ENCODE measurements at places on chromosomes 6 and 20. TPM values are rescaled to one million over a fixed set of nuclear protein-coding genes. Genes with fewer than 3 reads are reported as not detected.

- H3K4me1 ChIP-seq: no peaks in the 10 kb centered on the region
- no peaks in the 10 kb centered on the region for H3K36me3 ChIP-seq
- no peak overlapping the region for H3K4me3 ChIP-seq
- no peak for DNase-seq
- no peaks in the 10 kb centered on the region for H3K27me3 ChIP-seq
- H3K27ac ChIP-seq: no peak overlapping the region
Observed at GRCh38 chr6:50270415-50270814, 220.7 kb upstream of the DEFB112 start.

- H3K4me1 ChIP-seq: peaks cover 32% of the 10 kb centered on the region
- no peak overlapping the region for H3K27ac ChIP-seq
- no peaks in the 10 kb centered on the region for H3K27me3 ChIP-seq
- H3K36me3 ChIP-seq: no peaks in the 10 kb centered on the region
- no peak for DNase-seq
Observed at GRCh38 chr6:6746970-6747338, 158.4 kb downstream of the LY86 start.

GRCh38 chr6:78810146-78810545, 57.2 kb upstream of the IRAK1BP1 start:
- no peaks in the 10 kb centered on the region for H3K27me3 ChIP-seq
- H3K4me3 ChIP-seq: no peak overlapping the region
- H3K4me1 ChIP-seq: no peaks in the 10 kb centered on the region

DNA sequence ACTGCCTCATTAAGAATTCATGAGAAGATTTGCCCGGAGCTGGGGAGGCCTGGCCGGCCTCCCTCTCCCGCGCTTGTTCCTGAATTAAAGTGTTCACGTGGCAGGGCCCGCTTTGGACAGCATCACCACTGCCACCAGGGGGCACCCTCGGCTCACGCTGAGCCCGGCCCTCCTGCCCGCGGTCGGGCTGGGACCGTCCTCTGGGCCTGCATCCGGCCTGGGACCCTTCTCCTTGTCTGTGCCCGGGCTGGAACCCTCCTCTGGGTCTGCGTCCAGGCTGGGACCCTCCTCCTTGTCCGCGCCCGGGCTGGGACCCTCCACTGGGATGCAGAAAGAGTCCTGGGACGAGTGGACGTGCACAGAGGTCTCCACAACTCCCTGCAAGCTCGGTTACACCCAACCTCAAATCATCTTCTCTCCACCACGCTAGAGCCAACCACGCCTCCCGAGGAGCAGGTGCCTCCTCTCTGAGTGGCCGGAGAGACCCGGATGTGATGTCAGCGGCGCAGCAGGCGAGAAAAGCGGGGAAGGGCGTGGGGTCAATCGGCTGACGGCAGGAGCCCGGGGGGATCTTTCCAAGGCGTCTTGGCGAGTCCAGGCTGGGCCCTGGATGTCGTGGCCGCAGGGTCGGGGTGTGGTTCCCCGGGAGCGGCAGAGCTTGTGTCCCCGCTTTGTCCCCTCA, 50.9 kb upstream of the DACT2 start:
- peak; percentile 25 for DNase-seq
- no peaks in the 10 kb centered on the region for H3K36me3 ChIP-seq
- H3K4me3 ChIP-seq: no peak overlapping the region
- H3K4me1 ChIP-seq: no peaks in the 10 kb centered on the region
- H3K27me3 ChIP-seq: peaks cover 95% of the 10 kb centered on the region

- H3K27me3 ChIP-seq: no peaks in the 10 kb centered on the region
- peak; percentile 31 for DNase-seq
- no peaks in the 10 kb centered on the region for H3K36me3 ChIP-seq
- peaks cover 7% of the 10 kb centered on the region for H3K4me1 ChIP-seq
- no peak overlapping the region for H3K27ac ChIP-seq
Observed at GRCh38 chr20:41249411-41250281, 67.9 kb downstream of the ZHX3 start.

- H3K4me1 ChIP-seq: 0 out of 2 replicates have a peak, but pooled peaks cover 3% of the 10 kb centered on the region
- DNase-seq: no peak
Observed at GRCh38 chr6:15310680-15311079, 64.8 kb downstream of the JARID2 start.

DNA sequence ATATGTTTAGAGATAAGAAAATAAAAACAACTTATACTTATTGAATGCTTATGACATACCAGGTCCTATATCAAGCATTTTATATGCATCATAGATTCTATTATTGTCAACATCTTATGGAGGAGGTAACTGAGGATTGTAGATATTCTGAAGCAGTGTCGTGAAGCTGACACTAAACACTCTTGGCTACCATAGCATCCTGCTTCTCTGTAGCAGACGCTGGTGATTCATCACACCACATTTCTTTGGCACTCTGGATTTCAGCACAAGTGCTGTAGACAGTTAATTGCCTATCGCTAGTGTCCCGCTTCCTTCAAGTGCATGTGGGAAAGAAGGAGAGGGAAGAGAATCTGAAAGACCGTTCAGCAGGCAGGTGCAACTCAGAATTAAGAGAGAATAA, 317.1 kb downstream of the PLCB1 start:
- no peak for DNase-seq
- no peak overlapping the region for H3K27ac ChIP-seq
- no peaks in the 10 kb centered on the region for H3K27me3 ChIP-seq
- H3K36me3 ChIP-seq: no peaks in the 10 kb centered on the region
- no peak overlapping the region for H3K4me3 ChIP-seq

DNA sequence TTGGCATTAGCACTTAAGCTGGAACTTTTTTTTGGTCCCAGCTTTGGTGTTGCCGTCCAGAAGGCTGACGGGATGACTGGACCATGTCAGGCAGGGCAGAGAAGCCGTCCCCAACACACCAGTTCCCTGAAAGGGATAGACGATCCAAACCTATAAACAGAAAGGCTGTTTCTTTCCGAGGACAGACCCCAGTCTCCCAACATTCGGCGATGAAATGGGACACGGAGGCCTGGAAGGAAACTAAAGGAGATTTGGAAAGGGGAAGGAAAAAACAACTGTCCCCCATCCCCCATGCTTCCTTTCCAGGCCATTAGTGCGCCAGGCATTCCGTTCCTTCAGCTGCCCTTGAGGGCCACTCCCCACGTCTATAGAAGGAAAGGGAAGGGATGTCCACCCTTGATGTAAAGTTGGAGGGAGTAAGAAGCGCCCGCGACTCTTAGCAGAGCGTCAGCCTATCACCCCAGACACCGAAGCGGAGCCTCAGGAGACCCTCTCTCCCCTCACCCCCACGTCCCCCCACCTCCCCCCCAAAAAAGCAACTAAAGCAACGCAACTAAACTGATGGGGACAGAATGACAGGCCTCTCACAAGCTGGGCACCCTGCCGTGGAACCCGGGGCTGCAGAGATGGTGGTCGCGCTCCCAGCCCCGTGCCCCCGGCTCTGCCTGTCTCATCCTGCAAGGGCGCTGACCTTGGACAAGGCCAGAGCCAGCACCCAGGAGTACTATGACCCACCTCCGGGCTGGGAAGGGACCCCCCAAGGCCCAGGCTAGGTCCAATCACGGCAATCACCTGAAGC, 638 bp downstream of the BLCAP start:
- no peaks in the 10 kb centered on the region for H3K36me3 ChIP-seq
- H3K27me3 ChIP-seq: no peaks in the 10 kb centered on the region
- peak overlapping the region; percentile 86 for H3K27ac ChIP-seq
- peak overlapping the region; percentile 88 for H3K4me3 ChIP-seq

- no peak overlapping the region for H3K27ac ChIP-seq
- no peak overlapping the region for H3K4me3 ChIP-seq
- no peaks in the 10 kb centered on the region for H3K27me3 ChIP-seq
- no peak for DNase-seq
Observed at GRCh38 chr6:72626126-72626525, 4.3 kb downstream of the KCNQ5 start.

- H3K4me3 ChIP-seq: no peak overlapping the region
- no peak overlapping the region for H3K27ac ChIP-seq
Observed at GRCh38 chr6:20769631-20770030, 235.4 kb downstream of the CDKAL1 start.

GRCh38 chr6:71038711-71039344, 82.0 kb upstream of the B3GAT2 start:
- H3K36me3 ChIP-seq: no peaks in the 10 kb centered on the region
- no peaks in the 10 kb centered on the region for H3K4me1 ChIP-seq
- no peak for DNase-seq
- H3K4me3 ChIP-seq: no peak overlapping the region
- no peak overlapping the region for H3K27ac ChIP-seq
- peaks cover 15% of the 10 kb centered on the region for H3K27me3 ChIP-seq

GRCh38 chr6:19356692-19357091, 480.5 kb upstream of the ID4 start:
- no peaks in the 10 kb centered on the region for H3K4me1 ChIP-seq
- H3K27me3 ChIP-seq: no peaks in the 10 kb centered on the region
- no peaks in the 10 kb centered on the region for H3K36me3 ChIP-seq
- DNase-seq: no peak
- no peak overlapping the region for H3K27ac ChIP-seq

DNA sequence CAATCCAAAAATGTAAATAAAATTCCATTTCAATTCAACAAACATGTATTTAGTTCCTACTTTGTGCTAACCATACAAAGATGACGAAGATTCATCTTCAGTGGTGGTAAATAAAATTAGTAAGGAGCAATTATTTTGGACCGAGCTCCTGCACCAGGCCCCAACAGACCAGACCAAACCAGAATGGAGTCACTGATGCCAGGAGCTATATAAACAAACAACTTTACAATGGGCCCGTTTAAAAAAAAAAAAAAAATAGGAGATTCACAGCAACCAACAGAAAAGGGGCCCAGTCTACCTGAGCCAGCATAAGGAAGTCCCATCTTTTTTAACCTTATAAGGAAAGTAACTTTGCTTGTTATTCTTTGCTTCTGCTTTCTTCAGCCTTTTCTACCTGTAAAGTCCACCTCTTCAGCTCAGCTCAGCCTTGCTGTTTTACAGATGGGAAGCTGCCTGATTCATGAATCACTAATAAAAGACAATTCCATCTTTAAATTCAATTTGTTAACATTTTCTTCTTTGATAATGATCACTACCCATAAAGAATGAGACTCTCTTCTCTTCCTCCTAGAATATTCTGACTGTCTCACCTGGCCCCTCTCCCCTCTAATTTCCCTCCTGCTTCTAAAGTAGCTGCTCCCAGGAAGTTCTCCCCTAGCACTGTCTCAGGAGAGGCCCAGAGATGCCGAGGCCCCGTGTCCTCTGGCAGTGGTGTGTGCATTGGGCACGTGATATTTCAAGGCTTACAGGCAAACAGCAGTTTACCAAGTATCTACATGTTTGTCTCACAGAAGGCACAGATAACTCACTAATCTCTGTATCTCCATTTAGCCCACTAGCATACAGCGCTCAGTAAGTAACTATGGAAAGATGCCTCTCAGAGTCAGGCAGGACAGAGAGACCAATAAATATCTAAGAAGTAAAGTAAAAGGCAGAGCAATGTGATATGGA, 8.4 kb downstream of the MBOAT1 start:
- DNase-seq: no peak
- no peak overlapping the region for H3K27ac ChIP-seq
- peaks cover 16% of the 10 kb centered on the region for H3K4me1 ChIP-seq
- no peak overlapping the region for H3K4me3 ChIP-seq
- no peaks in the 10 kb centered on the region for H3K36me3 ChIP-seq

DNA sequence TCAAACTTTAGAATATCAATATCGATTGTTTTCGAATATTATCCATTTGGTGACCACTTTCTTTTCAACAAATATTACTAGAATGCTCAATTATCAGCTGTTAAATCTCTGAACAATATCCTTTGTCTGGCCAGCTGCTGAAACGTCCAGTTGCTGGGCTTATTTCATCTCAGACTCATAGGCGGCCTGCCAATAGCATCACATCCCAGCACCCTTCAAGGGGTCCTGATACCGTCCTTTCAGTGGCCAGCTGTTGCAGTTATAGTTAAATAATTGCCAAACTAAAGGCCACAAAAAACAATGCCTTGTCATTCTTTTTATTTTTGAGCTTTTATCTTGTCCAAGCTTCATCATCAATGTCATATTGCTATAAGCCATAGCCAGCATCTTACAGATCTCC, 1006.8 kb upstream of the MANEA start:
- H3K4me3 ChIP-seq: no peak overlapping the region
- no peaks in the 10 kb centered on the region for H3K36me3 ChIP-seq
- H3K4me1 ChIP-seq: no peaks in the 10 kb centered on the region
- no peak for DNase-seq

DNA sequence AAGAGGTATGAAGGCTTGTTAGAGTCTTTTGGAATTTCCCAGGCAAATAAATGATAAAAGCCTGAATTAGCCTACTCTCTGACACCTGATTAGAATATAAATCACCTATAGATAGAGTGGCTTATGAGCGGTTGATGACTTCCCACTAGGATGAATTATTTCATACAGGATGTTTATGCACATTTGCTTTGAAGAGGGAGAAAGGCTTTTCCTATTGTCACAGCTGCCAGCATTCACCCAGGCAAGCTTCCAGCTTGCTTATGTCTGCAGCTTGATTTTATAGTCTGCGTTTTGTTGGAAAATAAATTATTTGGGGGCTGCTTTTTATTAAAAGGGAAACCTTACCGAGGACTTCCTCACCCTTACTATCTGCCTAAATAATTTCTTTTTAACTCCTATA, 51.3 kb upstream of the EIF2S2 start:
- H3K4me1 ChIP-seq: no peaks in the 10 kb centered on the region
- no peaks in the 10 kb centered on the region for H3K27me3 ChIP-seq
- no peak for DNase-seq
- no peak overlapping the region for H3K27ac ChIP-seq
- H3K4me3 ChIP-seq: no peak overlapping the region

GRCh38 chr20:35200267-35200666, 26.2 kb upstream of the MMP24 start:
- peak; percentile 43 for DNase-seq
- peaks cover 9% of the 10 kb centered on the region for H3K4me1 ChIP-seq
- H3K36me3 ChIP-seq: no peaks in the 10 kb centered on the region
- no peaks in the 10 kb centered on the region for H3K27me3 ChIP-seq
- no peak overlapping the region for H3K4me3 ChIP-seq

FOXF2 gene
- not detected for total RNA-seq

SLC25A27 gene
- 25.0 TPM for total RNA-seq

PLEKHG1 gene
- total RNA-seq: 9.9 TPM

SLC22A16 gene
- total RNA-seq: not detected

C20orf204 gene
- 3.8 TPM for total RNA-seq

PSORS1C2 gene
- not detected for total RNA-seq

INSM1 gene
- not detected for total RNA-seq

KCNB1 gene
- not detected for total RNA-seq

TTK gene
- total RNA-seq: 28.7 TPM

GPR31 gene
- total RNA-seq: not detected

KIF25 gene
- total RNA-seq: not detected

GABRR1 gene
- total RNA-seq: not detected

PPDPF gene
- total RNA-seq: 253 TPM

NOX3 gene
- total RNA-seq: not detected
